KBM-7 (cell line): ENCODE measurements at places on chromosomes 5 and 9.

DNA sequence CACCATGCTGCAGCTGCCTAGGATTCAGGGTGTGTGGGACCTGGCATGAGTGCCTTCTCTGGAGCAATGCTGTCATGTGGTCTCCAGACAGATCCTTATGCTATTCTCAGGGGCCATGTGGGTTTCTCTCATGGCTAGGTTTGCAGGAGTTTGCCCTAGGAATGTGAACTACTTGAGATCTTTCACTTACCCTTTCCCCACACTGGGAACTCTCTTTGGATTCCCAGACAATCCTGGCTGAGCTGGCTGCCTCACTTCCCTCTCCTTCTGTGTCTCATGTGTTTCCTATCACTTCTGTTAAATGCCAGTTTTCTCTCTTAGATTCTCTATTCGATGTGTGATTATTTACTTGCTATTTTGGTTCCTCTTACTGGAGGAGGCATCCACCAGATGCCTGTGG, 270.2 kb upstream of the RASA1 start:
- no peak for DNase-seq

- DNase-seq = no peak
These were observed 19.4 kb upstream of the C1QTNF3 start for GRCh38 chr5:34062419-34062818.

- DNase-seq = no peak
These were observed 509 bp downstream of the LVRN start for GRCh38 chr5:115962565-115963402.

DNA sequence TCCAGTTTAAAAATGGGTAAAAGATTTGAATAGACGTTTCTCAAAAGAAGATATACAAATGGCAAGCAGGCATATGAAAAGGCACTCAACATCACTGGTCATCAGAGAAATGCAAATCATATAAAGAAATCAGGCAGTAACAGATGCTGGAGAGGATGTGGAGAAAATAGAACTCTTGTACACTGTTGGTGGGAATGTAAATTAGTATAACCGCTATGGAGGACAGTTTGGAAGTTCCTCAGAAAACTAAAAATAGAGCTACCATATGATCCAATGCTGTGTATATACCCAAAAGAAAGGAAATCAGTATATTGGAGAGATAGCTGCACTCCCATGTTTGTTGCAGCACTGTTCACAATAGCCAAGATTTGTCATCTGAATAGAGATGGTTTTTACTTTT, 42.7 kb downstream of the SLC12A2 start:
- no peak for DNase-seq

- no peak for DNase-seq
These were observed 65.2 kb upstream of the ADRA1B start for GRCh38 chr5:159851053-159851452.

DNA sequence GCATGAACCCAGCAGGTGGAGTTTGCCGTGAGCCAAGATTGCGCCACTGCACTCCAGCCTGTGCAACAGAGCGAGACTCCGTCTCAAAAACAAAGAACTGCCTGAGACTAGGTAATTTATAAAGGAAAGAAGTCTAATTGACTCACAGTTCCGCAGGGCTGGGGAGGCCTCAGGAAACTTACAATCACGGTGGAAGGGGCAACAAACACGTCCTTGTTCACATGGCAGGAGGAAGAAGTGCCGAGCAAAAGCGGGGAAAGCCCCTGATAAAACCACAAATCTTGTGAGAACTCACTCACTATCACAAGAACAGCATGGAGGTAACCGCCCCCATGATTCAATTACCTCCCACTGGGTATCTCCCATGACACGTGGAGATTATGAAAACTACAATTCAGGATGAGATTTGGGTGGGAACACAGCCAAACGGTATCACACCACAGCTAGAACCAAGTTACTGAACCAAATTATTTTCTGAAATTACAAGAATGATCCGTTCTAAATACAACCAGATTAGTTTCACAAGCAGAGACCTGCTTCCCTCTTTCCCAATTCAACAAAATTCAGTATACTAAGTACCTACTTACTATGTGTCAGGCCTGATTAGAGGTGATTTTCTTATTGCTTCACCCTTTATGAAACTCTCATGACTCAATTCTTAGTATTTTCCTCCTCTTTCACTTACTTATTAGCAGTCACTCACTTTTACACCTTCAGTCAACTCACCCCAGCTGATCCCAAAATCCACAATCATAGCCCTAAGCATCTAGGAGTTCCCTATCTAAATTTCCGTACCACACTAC, 8.4 kb downstream of the UBTD2 start:
- DNase-seq = peak; percentile 67

GRCh38 chr9:78213712-78214111, 22.2 kb upstream of the CEP78 start:
- peak; percentile 35 for DNase-seq

DNA sequence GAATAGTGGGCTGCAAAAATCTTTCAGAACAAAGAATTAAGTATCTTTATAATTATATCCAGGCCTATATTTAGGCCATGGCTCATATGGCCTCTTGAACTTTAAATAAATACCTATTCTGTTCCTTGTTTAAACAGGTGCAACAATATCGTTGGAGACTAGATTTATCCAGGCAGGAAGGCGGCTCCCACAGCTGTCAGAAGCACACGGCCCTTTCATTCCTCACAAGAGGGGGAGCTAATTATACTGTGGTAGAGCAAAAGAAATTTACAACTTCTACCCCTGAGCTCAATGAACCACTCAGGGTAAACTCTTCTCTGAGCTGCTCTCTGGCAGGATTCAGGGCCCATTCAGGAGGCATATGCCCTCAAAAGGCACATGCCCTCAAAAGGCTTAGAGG, 31.3 kb downstream of the TMEM174 start:
- DNase-seq = no peak

DNA sequence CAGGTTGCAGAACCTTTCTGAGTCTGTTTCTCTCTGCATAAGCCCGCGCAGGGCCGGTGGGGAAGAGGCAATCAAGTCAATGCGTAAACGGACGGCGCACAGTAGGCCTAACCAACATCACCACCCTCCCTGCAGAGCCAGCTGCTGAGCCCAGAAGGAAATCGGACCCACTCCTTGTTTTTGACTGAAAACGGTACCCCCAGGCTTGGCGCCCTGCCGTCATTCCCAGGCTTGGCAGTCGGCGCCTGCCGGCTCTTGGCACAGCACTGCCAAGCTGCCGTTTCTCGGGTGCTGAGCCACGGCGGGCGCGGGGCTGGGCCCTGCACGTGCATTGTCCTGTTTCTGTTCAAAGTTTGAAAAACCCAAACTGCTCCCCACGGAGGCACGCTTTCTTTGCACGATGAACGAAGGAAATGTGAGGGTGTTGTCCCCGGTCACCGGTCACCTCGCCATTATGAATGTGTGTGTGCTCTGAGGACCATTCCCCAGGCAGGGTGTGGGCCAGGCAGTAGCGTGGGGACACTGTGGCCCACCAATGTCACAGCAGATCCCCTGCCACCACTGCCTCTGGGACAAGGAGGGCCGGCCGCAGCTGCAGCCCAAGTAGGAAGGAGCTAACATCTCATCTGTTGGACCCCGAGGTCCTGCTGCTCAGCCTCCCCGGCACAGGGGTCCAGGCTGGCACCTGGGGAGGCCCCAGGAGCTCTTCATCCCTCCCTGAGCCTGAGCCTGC, 20.1 kb downstream of the FIBCD1 start:
- no peak for DNase-seq
